Umbilical cord (tissue), 2 donors: ENCODE measurements at places on chromosomes 13 and 19.
A peak's percentile ranks its signal among the peaks of the same experiment; 100 is the strongest.

DNA sequence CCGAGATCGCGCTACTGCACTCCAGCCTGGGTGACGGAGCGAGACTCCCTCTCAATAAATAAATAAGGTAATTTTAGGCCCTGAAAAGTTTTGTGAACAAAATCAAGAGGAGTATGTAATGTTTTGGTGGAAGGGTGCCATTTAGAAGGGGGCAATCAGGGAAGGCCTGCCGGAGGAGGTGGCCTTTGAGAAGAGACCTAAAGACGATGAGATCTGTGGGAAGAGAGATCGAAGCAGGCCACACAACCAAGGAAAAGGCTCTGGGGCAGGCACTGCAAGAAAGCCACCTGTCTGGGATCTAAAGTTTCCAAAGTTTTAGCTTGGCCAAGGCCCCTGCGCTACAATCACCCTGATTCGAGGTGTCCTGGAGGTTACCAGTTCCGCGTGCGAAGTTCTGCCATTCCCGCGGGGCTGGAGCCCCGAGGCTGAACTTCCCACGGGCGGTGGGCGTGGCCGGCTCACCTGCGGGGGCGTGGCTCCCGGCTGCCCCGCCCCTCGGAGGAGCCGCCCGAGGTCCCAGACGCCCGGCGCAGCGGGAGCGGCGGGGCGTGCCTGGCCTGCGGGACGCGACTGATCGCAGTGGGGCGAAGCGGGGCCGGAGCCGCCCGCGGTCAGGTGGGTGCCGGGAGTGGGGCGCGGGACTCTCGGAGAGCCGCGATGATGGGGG is at the start of gene KLC3:
KLC3 (plus strand) TSS at position 519 of the 667 bp plus-strand sequence. CDS start 4,792 bp downstream, outside the sequence.
- no peak for DNase-seq

DNA sequence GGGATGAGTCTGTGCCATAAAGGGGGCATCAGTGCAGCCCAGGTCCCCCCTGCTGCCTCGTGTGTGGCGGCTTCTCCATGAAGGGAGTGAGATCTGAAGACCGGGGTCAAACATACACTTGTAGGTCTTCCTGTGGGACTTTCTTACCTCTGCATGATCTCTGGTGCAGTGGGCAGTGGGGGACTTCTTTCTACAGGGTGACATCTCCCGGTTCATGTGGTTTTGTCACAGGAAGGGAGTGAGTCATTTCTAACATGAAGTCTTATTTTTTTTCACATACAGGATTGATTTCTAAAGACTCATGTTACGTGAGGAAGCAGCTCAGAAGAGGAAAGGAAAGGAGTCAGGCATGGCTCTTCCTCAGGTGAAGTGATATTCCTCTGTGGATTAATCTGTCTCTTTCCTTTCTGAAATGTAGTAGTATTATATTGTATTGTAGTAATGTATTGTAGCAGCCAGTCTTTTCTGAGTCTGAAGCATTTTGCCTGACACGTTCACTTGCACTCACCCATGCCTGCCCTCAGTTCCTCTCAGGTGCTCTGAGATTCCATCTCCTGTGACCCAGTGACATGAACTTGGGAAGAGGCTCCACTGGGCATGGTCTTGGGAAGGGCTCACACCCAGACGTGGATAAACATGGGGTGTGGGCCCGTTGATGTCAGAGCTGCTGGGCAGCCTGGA is 15.7 kb downstream of the ZNF808 start:
- no peak for DNase-seq

DNA sequence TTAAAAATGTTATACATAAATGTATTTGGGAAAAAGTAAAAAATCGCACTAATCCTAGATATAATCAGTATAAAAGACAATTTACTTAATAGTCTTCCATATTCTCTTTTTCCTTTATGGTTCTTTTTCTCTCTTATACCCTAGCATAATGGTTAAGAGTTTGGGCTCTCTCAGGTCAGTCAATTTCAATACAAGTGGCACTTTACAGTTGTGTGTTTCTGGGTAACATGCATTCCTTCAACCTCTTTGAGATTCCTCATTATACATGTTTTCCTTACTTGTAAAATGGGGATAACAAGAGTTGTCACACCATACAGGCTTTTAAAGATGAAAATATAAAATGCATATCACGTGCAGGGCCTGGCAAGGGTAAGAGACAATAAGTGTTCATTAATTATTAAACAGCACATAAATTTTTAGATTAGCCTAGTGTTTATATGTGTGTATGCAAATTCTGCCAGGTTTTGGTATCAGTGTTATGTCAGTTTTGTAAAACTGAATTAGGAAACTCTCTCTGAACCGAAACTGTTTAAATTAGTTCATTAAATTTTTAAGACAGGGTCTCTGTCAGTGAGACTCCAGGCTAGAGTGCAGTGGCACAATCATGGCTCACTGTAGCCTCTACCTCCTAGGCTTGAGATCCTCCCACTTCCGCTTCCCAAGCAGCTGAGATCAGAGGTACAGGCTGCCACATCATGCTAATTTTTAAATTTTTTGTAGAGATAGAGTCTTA is 49.8 kb downstream of the ELF1 start:
- no peak for DNase-seq

- DNase-seq, result no peak
These were observed 187.8 kb upstream of the SPRY2 start for GRCh38 chr13:80528733-80529132.

- DNase-seq, result no peak
These were observed 126.2 kb downstream of the ZIC5 start for GRCh38 chr13:99845161-99845874.

- DNase-seq, result no peak
These were observed 470.2 kb upstream of the PRR20A start for GRCh38 chr13:56670563-56670962.

DNA sequence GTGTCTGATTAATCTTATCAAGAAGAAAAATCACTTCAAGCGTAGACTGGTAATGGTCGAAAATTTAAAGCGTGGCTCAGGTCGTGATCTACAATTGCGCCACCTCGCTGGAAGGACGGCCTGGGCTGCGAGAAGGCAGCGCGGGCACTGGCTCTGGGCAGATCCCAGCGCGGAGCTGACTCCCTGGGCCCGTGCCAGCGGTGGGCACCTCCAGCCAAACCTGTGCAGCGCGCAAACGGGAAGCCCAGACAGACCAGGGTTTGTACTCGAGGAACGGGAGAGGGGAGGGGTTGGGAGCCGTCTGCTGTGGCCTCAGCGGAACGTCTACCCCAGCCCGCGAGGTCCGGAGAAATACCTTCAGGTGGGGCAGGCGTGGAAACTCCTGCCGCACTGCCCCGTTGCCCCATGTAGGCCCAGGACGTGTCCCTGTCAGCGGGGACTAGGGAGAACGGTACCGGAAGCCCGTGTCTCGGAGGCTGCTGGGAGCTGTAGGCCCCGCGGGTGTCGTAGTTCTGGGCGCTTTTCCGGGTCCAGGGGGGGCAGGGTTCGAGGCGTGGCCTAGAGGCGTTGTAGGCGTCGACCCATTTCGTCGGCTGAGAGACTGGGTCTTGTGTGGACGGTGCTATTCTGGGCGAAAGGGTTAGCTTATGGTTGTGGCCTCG is 21.1 kb downstream of the ZNF274 start:
- DNase-seq, result no peak

GRCh38 chr19:18543814-18544475 is 572 bp upstream of the FKBP8 start:
- peak; percentile 42 for DNase-seq

DNA sequence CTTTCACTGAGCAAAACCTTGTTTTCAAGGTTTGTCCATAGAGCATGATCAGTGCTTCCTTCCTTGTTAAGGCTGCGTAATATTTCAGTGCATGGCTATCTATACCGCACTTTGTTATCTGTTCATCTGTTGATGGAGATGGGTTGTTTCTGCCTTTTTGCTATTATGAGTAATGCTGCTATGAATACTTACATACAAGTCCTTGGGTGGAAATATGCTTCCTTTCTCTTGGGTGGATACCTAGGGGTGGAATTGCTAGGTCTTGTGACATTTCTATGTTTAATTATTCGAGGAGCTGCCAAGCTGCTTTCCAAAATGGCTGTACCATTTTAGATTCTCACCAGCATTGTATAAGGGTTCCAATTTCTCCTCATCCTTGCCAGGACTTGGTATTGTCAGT is 70.9 kb downstream of the SPATA13 start:
- DNase-seq, result no peak

DNA sequence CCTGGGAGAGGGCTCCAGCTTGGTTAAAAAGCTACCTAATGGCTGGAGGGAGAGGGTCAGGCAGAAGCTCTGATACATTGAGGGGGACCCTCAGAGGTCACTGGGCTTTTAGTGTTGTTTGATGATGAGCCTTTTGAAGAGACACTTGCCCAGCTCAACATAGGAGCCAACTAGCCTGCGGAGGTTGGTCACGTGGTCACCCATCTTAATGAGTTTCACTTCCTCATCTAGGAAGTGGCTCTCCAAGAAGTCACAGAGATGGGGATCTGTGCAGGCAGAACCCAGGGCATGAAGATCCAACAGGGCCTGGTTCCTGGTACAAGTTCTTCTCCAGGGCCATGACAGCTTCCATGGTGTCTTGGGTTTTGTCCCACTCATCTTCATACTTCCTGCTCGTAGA is 33.4 kb downstream of the IPO5 start:
- no peak for DNase-seq

GRCh38 chr19:47735131-47735530 is 10.2 kb upstream of the NOP53 start:
- DNase-seq, result no peak

GRCh38 chr19:19152668-19153384 is 14.5 kb upstream of the TMEM161A start:
- no peak for DNase-seq

- DNase-seq, result no peak
These were observed 14.2 kb downstream of the ZIC2 start for GRCh38 chr13:99995589-99996380.

DNA sequence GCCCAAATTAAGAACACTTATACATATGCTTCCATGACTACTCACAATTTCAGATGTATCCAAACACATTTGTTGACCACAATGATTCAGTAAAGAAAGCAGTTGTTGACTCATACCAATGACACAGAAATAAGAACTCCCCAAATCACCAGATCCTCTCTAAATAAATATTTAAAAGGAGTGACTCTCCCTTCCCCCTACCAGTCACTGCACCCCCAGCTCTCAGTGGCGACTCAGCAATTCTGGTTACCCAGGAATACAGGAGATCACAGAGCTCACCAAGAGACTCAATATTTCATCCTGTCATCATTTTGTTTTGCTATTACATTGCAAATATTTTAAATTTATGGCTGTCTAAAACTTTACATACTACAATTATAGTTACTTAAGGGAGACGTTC is 131.5 kb downstream of the RGCC start:
- DNase-seq, result no peak

- DNase-seq, result no peak
These were observed 5.5 kb downstream of the MAST3 start for GRCh38 chr19:18102916-18103542.

GRCh38 chr19:57886046-57886445 is 2.8 kb downstream of the ZNF814 start:
- DNase-seq, result no peak

GRCh38 chr13:28049880-28050875 is 50.2 kb downstream of the FLT3 start:
- DNase-seq, result no peak

DNA sequence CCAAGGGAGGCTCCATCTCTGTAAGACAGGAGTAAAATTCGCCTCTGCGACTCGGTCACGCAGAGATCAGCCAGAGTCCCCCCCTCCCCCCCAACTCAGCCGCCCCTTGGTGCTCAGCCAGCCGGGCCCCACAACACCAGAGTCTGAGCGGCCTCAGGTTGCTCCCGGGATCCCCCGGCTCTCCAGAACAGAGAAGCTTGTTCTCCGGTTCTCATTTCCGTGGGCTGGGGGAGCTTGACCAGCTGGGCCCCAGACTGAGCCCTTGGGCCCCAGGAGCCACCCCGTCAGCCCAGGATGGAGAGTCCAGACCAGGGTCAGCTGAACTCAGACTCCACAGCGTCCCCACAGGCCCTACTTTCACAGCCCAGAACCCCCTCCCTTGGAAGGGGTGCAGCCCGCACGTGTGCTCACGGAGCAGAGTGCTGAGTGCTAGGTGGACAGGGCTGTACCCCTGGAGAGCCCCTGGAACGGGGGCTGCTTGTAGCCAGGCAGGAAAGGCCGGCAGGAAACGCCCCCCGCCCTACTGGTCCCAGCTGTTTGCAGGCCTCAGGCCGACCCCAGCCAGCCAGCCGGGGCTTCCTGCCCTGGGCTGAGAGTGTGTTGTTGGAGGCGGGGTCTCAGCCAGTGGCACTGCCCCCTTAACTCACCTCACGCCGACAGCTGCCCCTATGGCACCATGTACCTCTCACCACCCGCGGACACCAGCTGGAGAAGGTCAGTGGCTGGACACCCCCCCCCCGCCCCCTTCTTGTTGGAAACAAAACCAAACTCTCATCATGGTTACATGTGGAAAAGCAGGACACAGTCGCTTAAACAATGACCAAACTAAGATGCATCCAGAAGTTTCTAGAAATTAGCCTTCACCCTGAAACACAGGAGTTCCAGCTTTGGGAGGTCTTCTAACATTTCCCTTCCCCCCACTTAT is 44.4 kb downstream of the COMP start:
- DNase-seq, result no peak
